Muscle of back (tissue), 13 donors: ENCODE measurements at places on chromosomes 16 and 17.

DNA sequence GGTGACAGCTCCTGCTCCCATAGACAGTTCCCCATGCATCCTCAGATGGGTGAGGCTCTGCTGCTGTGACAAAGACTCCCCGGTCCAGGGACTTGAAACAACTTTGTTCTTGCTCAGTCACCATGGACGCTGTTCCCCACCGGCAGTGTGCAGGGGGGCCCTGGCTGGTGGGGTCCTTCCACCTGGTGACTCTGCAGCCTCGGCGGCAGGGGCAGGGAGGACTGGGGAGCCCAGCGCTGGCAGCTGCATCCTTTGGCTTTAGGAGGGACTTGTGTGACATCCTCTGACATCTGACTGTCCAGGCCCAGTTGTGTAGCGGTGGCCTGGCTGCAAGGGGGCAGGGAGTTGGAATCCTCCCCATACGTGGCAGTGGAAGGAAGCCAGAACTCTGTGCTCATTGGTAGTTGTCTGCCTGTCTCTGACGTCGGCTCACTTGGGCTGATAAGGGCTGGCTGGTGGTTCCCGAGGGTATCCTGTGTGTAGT lies 107.3 kb downstream of the CMIP start:
- DNase-seq, result peak; percentile 25

DNA sequence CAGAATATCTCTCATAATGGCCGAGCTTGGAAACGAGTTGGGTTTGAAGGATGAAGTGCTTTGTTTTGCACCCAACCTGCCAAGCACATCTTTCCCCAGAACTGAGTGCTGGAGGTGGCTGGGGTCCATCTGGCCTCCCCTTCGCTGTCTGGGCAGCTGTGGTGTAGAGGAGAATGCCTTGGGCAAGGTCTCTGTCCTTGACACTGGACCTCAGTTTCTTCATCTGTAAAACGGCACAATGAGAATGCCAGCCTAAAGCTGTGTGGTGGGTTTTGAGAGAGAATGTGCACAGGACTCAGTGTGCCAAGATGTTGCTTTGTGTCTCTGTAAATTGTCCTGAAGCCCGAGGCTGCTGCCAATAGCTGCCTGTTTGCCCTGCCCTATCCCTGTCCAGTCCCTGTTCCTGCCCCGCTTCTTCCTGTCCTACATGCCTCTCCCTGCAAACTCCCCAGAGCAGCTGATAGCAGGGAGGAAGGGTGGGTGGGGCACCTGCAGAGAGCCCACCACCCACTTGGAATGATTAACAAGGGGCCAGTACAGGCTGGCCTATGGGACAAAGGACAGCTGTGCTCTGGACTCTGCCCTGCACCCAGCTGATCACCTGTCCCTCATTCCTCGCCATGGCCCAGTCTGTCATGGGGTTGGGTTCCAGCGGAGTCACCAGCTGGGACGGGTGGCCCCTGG lies 15.3 kb downstream of the LASP1 start:
- no peak for DNase-seq

GRCh38 chr17:4476017-4476416 lies 22.7 kb upstream of the SPNS2 start:
- DNase-seq, result no peak

DNA sequence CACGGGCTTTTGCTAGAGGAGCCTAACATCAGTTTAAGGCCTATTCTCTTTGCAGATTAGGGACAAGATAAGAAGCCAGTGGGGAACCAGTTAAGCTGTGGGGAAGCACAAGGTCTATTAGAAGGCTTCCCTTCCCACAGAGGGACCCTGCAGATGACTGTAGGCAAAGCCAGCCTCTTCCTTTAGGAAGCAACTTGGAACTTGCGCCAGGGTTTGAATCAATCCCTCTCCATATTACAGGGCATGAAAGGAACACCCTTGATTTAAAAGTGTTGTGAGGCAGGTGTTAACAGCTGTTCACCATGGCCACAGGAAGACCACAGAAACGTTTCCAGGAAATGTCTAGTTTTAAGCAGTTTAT lies 77.3 kb downstream of the RPTOR start:
- no peak for DNase-seq

DNA sequence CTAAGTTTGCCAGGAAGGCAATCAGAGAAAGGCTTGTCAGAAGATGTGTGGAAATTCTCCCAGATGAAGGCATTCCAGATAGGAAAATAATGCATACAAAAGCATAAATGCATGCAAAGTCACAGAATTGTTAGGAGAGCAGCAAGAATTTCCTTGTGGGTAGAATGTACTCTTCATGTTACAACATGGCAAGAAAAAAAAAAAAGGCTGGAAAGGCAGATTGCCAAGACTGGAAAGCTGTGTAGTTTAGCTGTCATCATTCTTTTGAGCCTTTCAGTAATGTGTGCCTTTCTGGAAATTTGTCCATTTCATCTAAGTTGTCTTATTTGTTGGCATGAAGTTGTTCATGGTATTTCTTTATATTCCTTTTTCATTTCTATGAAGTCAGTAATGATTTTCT lies 71.0 kb upstream of the EFCAB3 start:
- DNase-seq, result no peak

DNA sequence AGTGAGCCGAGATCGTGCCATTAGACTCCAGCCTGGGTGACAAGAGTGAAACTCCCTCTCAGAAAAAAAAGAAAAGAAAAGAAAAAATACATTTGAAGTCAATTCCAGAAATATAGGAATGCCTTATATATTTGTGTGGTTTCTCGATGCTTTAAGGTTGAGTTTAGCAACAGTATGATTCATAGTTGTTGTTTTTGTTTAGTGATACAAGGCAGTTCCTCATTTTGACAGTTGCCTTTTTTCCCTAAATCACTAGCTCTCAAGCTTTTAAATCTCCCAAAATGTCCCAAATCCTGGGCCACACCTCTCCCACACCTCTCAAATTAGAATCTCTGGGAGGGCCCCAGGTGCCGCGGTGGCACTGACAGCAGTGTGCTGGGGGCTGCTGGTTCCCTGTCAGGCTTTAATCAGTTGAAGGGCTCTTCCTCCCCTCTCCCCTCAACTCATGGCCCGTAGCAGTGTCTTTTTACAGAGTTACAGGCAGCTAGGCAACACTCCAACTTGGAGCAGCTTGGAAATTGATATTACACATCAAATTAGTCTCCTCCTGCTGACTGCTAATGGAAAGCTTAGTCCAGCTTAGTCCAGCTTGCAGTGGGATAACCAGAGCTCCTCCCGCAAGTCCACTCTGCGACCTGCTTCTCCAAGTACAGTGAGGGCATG lies 58.4 kb downstream of the EPN2 start:
- DNase-seq, result peak; percentile 78

DNA sequence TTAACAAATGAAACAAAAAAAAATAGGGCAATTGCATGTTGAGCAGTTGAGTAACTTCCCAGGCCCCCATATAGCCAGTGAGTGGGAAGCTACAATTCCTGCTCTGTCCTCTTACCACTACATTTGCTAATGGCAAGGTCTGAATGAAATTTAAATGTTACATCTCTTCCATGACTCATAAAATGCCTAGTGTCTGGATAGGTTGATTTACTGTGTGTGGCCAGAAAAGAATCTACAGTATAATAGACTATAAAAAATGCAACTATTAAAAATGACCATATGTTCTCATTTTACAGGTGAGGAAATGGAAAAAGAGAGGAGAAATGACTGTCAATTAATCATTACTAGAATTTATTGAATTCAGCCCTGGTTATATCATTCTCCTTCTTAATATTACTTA lies 1199.3 kb downstream of the CDH11 start:
- DNase-seq, result no peak

- peak; percentile 28 for DNase-seq
Observed at GRCh38 chr16:12729448-12729847, 74.2 kb downstream of the CPPED1 start.

DNA sequence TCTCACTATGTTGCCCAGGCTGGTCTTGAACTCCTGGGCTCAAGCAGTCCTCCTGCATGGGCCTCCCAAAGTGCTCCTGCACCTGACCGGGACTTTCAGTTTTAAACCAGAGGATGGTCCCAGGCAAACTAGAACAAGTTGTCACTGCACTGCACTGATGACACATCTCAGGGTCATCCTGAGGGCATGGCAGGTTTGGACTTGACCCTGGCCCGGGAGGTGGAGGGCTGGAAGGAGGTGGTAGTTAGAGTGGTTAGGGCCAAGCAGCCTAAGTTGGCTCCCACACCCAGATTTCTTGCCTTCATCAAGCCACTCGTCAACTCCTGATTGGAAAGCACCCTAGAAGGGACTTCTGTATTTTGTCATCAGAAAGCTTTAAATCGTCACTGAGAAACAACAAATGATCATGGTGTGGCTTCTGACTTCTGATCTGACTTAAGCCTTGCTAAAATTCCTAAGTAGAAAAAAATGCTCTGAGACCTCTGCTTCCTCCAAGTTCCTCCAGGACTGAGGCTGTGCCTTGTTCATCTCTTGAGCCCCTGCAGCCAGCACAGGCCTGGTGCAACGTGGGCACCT lies 43.5 kb downstream of the EMP2 start:
- DNase-seq, result no peak
